ENCODE measurements at places on chromosomes 3 and 15. TPM values are rescaled to one million over a fixed set of nuclear protein-coding genes. Genes with fewer than 3 reads are reported as not detected.

MFAP1 gene
- 70.3 TPM for polyA plus RNA-seq

GRCh38 chr3:112111785-112112402 is 21.2 kb downstream of the GCSAM start:
- no peak for DNase-seq

- no peak for DNase-seq
Measured at GRCh38 chr3:193335031-193335430, 43.5 kb downstream of the ATP13A5 start.

MUC4 gene
- polyA plus RNA-seq: 0.99 TPM

DNA sequence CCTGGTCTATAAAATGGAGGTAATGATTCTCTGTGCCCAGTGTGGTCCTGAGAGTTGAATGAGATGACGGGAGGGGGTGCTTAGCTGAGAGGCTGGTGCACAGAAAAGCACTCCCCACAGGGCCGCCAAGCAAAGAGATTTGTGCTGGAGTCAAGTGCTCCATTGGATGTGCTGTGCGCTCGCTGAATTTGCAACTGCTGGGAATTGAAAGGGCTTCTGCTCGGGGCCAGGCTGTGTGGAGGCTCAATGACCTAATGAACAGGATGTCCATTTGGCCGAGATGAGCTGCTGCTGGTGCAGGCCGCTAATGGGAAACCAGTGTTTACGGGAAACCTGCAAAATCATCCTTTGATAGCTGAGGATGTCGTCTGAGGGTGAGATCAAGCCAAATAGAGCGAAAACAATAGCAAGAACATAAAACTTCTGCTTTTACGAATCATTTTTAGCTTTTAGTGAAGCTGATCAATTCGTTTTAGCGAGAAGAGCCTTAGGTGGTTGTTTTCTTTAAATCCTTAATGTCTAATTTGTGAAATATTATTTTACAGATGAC is 211.7 kb downstream of the GABRG3 start:
- DNase-seq: no peak

IGDCC3 gene
- 11.9 TPM for polyA plus RNA-seq

MEX3B gene
- polyA plus RNA-seq: 20.5 TPM

GRCh38 chr15:85380812-85381642 is 624 bp downstream of the AKAP13 start:
- no peak for DNase-seq

SCN11A gene
- 1.4 TPM for polyA plus RNA-seq

GRCh38 chr3:47008234-47008796 is 28.8 kb downstream of the NBEAL2 start:
- no peak for DNase-seq

SAMMSON gene
- 0.17 TPM for polyA plus RNA-seq

DNA sequence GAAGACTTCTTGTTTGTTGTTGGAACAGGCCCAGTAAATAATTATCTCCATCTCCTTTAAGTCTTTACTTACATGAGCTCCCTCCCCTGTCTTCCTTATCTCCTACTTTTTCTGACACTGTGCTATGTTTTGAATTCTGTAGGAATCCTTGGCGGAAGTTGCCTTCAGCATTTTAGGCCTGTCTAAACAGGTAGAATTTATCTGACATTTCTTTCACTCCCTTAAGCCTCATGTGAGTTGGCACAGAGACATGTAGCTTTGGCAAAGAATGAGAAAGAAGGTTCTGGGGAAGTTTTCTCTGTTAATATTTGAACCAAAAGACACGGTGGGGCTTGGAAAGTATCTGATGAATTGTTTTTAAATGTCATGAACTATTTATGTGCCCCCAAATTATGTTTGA is 8.1 kb downstream of the MCTP2 start:
- DNase-seq: no peak

MYNN gene
- 27.9 TPM for polyA plus RNA-seq

DNA sequence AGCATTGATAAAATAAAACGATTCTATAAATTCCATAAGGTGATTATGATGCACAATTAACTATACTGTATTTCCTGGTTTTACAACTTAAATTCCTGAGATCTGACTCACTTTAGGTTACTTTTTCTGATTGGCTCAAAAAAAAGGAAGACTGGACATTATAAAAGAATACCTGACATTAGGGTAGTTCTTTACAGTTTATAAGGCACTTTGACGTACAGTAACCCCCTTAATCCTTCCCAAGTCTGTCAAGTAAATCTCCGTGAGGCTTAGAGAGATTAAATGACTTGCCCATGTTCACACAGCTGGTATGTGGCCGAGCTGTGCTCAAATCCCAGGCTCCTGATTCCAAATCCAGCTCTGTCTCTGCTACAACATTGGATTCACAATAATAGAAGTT is 1.0 kb upstream of the SLTM start:
- DNase-seq: no peak

- no peak for DNase-seq
Measured at GRCh38 chr3:48478626-48479555, 25.1 kb downstream of the SHISA5 start.

GRCh38 chr3:96959474-96959873 is 145.1 kb downstream of the EPHA6 start:
- DNase-seq: no peak

FAM107A gene
- polyA plus RNA-seq: 5.2 TPM

IQCF5 gene
- not detected for polyA plus RNA-seq

DNA sequence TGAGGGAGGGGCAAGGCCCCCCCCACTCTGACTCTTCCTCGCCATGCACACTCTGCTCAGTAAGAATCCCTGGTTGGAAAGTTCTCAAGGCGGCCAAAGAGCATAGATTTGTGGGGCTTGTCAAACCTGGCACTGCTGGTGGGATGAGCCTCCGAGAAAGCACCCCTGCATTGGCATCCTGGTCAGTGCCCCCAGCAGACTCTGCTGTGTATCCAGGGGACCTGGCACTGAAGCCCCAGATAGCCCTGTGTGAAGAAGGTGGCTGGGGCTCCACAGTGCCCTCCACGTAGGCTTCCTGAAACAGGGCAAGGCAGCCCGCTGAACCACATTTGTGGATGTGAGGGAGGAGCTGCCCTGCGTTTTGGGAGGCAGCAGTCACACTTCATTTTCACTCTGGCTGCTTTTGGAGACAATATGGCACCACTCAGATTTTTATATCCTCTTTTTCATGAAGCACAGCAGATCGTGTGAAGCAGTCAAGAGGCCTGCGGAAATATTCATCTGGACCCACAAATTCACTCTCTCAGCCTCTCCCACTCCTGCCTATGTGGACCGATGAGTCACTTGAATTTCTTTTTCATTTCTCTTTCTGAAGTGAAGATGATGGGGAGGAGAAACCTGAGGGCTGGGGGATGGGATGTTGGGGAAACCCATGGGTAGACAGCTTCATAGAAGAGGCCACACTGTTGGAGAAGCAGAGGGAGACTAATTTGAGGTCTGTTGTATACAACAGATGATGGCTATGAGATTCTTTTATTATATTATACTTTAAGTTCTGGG is 88.7 kb upstream of the BCL6 start:
- no peak for DNase-seq

ADPRH gene
- 6.8 TPM for polyA plus RNA-seq

PLSCR2 gene
- polyA plus RNA-seq: 0.25 TPM

DNA sequence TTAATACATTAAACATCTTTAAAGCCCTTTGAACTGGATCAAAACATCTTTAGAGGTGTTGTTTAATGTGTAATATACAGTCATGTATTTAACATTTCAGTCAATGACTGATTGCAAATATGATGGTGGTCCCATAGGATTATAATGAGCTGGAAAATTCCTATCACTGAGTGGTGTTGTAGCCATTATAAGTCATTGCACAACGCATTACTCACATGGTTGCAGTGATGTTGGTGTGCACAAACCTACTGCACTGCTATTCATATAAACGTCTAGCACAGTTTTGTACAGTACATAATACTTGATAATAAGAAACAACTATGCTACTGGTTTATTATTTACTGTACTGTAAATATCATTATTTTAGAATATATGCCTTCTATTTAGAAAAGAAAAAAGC is 75.6 kb downstream of the DTWD1 start:
- no peak for DNase-seq

GRCh38 chr3:142148044-142148791 is 1.1 kb downstream of the TFDP2 start:
- no peak for DNase-seq

- DNase-seq: no peak
Measured at GRCh38 chr3:48507256-48508061, 3.5 kb upstream of the SHISA5 start.

- no peak for DNase-seq
Measured at GRCh38 chr3:71430941-71431552, 152.5 kb downstream of the FOXP1 start.

SAMD7 gene
- not detected for polyA plus RNA-seq

DNA sequence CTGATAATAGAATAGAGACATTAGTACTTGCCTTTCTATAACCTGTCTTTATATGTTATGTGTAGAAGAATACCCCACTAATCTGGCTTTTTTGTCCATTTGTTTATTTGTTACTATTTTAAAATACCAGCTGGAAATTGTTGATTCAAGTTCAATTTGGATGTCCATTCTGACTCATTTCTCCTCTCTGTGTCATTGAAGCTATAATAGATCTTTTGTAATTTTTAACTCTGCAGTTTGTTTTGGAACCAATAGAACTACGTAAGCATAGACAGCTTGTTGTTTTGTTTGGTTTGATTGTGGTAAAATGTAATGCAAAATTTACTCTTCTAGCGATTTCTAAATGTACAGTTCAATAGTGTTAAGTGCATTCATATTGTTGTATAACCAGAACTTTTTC is 390.4 kb downstream of the ZIC1 start:
- DNase-seq: no peak

GRCh38 chr3:118846176-118846575 is 188.5 kb downstream of the IGSF11 start:
- no peak for DNase-seq

GRCh38 chr3:131393868-131394267 is 12.3 kb downstream of the NUDT16 start:
- DNase-seq: no peak

DNA sequence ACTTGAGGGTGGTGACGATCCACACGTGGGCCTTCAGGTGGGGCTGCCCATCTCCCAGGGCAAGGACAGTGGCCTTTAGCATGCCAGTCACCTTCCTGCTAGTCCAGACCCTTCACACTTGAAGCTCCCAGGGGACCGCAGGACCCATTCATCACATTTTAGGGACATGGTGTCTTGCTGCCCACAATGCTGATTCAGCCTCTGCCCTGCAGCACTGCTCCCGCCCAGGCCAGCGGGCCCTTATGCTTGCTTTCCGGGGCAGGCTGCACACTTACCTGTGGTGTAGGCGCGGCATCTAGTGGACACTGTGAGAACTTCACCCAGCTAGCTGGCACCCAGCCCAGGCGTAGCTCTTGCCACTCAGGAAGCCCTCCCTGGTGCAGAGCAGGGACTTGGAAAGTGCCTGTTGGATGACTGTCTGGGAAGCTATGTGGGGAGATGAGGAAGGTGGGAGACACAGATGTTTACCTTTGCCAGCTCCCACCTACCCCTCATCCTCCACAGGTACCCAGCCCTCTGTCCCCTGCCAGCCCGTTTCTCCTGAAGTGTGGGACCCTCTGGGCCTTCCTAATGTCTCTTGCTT is 26.3 kb upstream of the NR2C2 start:
- DNase-seq: peak; percentile 67

RAB8B gene
- polyA plus RNA-seq: 28.1 TPM
